ENCODE measurements at places on chromosomes 6 and 20. TPM values are rescaled to one million over a fixed set of nuclear protein-coding genes. Genes with fewer than 3 reads are reported as not detected.
A peak's percentile ranks its signal among the peaks of the same experiment; 100 is the strongest.

DNA sequence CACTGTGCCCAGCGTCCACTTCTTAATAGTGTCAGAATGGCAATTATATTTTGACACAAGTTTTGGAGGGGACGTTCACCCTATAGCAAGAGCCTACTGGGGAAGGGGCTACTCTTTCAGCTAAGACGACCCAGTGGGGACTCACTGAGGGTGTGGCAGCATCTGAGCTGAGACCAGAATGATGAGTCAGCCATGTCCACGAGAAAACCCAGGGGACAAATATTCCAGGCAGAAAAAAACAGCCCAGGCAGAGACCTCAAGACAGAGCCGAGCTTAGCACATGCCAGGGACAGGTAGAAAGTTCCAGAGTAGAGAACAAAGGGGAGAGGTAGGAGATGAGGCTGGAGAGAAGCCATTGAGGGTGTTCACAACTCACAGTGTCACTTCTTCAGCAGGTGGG is 11.2 kb downstream of the CNBD2 start:
- no peak for DNase-seq

DNA sequence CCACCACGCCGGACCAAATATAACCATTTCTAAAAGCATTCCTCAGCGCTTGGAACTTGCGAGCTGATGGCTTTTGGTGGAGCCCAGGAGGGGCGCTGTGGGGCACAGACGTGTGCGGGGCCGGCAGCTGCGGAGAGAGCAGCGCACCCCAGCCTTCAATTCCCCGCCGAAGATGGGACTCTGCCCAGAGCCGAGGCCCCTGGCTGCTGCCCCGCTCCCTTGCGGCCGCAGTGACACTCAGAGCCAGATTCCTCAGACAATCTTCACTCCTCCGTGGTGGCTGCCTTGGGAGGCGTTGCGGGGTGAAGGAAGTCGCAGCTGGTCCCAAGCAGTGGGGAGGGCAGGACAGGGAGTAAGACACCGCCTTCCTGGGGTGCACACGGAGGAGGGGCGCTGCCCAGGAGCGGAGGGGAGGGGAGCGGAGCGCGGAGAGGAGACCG is 87.7 kb downstream of the TMEM242 start:
- DNase-seq, result peak; percentile 60

- DNase-seq, result no peak
Measured at GRCh38 chr20:10012464-10012863, 22.3 kb upstream of the ANKEF1 start.

GRCh38 chr6:39818695-39819094 is 26.5 kb downstream of the DAAM2 start:
- DNase-seq, result no peak

- DNase-seq, result no peak
Measured at GRCh38 chr6:143782481-143782880, 60.7 kb upstream of the LTV1 start.

DNA sequence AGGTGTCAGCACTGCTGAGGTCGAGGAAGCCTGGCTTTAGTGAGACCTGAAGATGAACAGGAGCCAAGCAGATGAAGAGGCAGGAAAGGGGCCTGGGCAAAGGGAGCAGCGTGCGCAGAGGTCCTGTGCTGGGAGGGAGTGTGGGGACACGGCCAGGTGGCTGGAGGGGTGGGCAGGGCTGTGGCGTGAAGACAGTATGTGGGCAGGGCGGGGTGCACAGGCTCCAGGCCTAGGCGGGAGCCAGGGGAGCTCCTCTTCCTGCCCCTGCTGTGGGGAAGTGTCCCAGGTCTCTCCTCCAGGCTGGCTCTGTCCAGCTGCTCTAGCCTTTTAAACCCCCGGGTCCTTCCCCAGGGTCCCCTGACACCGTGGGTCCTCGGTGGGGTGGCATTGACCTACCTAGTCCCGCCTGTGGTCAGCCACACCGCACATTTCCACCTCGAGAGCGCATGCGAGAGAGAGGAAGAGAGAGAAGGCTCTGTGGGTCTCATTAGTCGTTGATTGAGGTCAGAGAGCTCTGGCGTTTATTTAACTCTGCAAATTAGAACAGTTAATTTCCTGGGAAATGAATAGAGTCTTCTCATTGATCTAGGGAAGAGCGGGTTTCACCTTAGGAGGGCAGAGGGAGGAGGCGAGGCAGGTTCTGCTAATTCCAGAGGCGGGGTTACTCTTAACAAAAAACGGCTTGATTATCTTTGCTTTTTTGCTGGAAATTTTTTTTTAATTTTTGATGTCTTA is 68.8 kb downstream of the CDH4 start:
- DNase-seq, result no peak

DNA sequence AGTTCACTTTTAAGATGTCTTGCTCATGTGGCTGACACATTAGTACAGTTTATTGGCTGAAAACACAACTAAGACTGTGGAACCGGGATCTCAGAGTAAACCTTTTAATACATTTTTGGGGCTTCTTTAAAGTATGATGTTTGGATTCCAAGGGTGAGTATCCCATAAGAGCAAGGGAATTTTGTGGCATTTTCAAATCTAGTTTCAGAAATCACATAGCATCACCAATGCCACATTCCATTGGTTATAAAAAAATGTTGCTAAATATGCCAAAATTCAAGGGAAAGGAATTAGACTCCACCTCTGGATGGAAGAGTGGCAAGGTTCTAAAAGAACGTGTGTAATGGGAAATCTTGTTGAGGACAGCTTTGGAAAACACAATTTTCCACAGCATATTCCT is 338.6 kb downstream of the COL12A1 start:
- DNase-seq, result no peak

- no peak for DNase-seq
Measured at GRCh38 chr6:167130008-167130677, 7.2 kb downstream of the CCR6 start.

- DNase-seq, result peak; percentile 35
Measured at GRCh38 chr6:137637121-137637520, 142.9 kb upstream of the OLIG3 start.

GRCh38 chr6:134701301-134701700 is 248.6 kb downstream of the ALDH8A1 start:
- no peak for DNase-seq

- DNase-seq, result peak; percentile 30
Measured at GRCh38 chr6:63272397-63272796, 47.4 kb downstream of the LGSN start.

- no peak for DNase-seq
Measured at GRCh38 chr20:51184289-51184688, 161.4 kb upstream of the KCNG1 start.

DNA sequence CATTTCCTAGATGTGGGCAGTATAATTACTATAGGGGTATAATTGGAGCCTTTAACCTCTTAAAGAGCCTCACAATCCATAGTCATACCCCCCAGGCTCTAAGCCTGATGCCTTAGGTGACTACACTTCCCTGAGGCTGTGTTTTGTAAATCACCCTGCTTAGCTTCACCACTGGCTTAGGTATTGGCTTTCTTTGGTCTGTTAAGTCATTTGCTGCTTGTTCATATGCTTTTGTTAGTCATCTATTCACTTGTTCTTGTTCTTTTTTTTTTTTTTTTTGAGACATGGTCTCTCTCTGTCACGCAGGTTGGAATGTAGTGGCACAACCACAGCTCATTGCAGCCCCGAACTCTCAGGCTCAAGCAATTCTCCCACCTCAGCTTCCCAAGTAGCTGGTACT is 26.7 kb downstream of the KAT14 start:
- no peak for DNase-seq

DNA sequence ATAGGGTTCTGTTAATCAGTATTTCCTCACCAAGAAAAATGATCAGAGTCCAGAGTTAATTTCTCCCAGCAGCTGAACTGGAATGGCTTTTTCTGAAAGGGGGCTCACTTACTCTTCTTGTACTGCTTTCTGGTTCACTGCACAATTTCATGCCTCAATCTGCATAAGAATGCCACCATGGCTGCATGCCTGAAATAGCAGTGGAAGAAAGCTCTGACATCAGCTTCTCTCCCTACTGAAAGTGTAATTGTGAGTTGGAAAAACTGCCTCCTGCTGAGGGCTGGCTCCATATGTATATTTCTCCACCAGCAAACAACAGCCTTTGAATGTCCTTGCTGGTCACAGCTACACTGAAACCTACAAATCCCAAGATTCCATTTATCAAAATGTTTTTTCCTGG is 1027.2 kb upstream of the GJE1 start:
- no peak for DNase-seq

- no peak for DNase-seq
Measured at GRCh38 chr6:34570066-34570833, 14.1 kb upstream of the SPDEF start.

GRCh38 chr6:88734544-88734943 is 228.9 kb downstream of the RNGTT start:
- DNase-seq, result no peak

DNA sequence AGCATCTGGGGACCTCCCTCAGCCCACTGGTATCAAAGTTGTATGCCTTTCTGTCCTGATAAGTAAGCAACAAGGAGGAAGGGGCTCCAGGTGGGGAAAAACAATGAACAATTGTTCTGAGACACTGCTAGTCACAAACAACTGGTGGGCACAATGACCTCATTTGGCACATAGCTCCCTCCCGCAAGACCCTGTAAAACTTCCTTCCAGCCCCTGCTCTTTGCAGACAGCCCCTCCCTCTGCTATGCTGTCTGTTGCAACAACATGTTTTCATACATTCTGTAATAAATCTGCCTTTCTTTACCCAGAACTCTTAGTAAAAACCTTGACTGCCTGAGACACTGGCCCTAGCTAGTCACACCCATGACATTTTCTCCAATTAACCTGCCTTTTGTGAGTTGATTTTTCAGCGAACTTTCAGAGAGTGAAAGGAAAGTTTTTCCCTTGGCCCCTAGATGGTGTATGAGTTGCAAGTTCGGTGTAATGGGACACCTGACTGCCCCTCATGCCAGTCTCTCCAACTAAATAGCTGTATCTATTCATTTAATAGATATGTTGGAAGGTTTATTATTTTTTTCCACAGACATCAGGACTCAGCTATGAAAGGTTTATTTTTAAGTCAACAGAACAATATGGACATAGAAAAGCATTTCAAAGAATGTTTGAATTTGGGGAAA is 142.3 kb upstream of the SLC22A16 start:
- peak; percentile 29 for DNase-seq

DNA sequence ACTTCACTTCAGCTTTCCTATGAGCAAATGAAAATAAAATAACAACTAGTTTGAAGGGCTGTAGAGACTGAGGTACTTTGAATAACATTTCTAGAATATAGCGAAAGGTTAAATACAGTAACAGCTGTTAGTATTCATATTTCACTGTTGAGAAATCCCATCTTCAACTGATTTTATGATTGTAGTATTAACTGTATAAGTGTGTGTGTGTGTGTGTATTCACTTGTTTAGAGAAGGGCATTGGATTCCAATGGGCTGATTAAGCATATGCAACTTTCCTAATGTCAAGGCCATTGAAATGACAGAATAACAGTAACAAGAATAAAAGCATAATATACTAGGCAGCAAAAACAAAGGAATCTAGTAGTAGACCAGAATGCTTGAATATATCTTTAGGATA is 957.5 kb upstream of the EPHA7 start:
- no peak for DNase-seq

- DNase-seq, result no peak
Measured at GRCh38 chr20:32333988-32334885, 23.9 kb upstream of the ASXL1 start.

DNA sequence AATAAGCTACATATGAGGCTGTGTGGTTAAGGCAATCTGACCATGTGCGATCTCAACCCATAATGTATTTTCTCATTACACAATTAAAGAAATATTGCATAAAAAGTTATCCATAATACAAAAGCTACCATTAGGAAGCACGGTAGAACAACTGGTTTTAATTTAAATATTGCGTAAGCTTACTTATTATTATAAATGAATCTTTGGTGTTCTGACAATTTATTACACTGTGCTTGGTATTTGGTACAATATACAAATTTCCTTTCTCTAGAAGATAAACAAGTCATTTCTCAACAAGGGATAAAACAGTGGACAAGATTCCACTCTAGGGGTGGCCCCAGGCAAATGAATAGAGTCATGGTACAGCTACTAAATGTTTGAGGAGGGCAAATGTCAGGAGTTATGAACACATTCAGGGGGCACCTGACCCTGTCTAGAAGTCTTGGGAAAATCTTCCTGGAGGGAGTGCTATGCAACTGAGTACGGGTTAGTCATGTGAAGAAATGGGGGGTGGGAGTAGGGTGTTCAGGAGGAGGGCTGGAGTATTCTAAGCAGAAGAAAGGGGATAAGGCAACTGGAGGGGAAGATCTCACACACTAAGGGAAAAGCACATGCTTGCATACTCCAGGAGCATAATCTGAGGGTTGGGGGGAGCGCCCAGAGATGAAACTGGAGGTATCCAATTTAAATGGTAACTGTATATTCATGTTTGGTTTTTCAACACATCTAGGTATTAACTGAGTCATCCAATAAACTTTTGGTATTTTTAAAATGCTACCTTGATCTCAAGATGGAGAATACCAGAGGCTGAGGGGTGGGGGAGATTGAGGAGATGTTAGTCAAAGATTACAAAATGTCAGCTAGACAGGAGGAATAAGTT is 296.9 kb upstream of the SGK1 start:
- no peak for DNase-seq

DNA sequence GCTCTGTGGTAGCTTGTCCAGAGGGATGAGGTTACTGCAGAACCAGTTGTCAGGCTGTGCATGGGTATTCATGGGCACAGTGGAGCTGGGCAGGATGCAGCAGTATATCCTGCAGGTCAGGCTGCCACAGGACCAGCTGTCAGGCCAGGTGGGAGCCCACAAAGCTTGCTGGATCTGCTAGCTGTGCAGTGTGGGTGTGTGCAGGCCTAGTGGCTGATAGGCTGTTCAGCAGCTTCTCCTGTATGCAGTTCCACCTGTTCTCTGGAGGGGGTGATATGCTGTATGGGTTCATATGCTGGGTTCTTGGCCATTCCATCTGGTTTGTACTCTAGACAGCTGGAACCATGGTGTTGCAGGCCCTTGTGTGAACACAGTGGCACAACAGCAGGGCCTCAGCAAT is 40.6 kb upstream of the TPD52L1 start:
- no peak for DNase-seq

- no peak for DNase-seq
Measured at GRCh38 chr6:2305951-2306350, 60.5 kb upstream of the GMDS start.

IRAK1BP1 gene
- polyA plus RNA-seq, result 0.97 TPM

CDS2 gene
- 44.0 TPM for polyA plus RNA-seq

PTCHD4 gene
- 0.15 TPM for polyA plus RNA-seq

VNN1 gene
- polyA plus RNA-seq, result 0.03 TPM

CLIC5 gene
- polyA plus RNA-seq, result not detected

ASXL1 gene
- polyA plus RNA-seq, result 40.1 TPM

RAET1L gene
- polyA plus RNA-seq, result 0.22 TPM

MRPS18A gene
- polyA plus RNA-seq, result 41.1 TPM

PLEKHG1 gene
- polyA plus RNA-seq, result 0.17 TPM

DXO gene
- polyA plus RNA-seq, result 11.6 TPM
